Activated naive CD4-positive, alpha-beta T cell treated with anti-CD3 and anti-CD28 coated beads, Interleukin-2, amount 50 U/mL, for 16 hours (primary cell): ENCODE measurements at places on chromosomes 4 and X.

DNA sequence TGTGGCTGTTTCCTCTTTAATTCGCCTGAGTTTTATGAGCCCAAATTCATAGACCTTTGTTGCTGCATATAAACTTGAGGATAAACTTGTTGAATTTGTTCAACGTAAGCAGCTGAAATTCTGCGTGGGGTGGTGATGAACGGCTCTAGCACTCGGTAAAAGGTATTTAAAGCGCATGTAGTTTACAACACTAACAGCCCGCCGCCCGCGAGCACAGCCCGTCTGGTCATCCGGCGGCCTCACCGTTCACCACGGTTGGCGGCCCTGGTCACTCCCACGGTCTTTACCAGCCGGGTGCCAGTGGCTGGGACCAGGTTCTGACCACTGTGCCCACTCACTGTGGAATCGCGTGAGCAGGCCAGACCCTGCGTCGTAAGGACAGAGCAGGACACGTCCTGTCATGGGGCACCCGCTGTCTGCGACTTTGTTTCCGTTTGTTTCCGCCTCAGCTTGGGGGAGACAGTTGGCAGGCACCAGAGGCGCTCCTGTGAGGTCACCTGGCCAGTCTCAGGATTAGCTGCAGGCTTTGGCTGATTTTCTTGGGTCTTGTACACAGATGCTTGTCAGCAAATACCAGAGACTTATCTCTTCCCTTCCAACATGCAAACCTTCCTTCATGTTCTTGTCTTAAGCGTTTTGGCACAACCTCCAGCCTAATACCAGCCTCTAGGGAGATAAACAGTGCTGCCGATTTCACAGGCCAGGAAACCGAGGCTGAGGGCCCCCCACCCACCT, 36.8 kb upstream of the SPON2 start:
- no peak for DNase-seq

- no peak for DNase-seq
These were observed 27.5 kb downstream of the LIAS start for GRCh38 chr4:39486221-39486804.

DNA sequence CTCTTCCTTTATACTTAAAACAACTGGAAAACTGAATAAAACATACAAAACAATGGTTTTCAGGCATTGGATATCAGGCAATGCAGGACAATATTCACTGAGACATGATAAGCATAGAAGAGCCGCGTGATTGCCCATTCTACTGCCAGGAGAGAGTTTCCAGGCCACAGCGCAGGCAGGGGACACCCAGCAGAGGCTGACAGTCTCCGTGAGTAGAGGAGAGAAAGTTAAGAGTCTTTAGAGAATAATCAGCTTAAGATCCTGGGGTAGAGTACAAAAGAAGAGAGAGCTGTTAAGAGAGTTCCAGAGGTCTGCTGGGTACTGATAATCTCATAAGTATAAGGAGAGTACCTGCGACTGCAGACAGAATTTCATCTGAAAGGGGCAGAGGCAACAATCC, 18.4 kb upstream of the FRAS1 start:
- DNase-seq, result no peak

DNA sequence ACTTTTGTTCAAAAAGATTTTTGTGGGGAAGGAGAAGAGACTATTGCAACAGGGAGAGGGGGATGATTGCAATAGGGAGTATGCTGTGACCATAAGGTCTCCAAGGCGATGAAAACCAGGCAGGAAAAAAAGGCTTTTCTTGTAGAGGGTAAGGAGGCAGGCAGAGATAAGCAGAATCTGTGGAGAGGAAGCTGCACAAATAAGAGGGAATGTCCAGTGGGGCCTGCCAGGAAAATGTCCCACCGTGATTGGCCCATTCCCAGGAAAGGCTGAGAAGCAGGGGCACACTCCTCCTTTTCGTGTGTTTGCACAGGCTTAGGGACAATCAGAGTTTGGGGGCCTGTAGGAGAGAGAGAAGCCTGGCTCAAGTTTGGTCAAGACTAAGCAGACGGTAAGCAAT, 29.1 kb downstream of the SPACA5 start:
- no peak for DNase-seq

DNA sequence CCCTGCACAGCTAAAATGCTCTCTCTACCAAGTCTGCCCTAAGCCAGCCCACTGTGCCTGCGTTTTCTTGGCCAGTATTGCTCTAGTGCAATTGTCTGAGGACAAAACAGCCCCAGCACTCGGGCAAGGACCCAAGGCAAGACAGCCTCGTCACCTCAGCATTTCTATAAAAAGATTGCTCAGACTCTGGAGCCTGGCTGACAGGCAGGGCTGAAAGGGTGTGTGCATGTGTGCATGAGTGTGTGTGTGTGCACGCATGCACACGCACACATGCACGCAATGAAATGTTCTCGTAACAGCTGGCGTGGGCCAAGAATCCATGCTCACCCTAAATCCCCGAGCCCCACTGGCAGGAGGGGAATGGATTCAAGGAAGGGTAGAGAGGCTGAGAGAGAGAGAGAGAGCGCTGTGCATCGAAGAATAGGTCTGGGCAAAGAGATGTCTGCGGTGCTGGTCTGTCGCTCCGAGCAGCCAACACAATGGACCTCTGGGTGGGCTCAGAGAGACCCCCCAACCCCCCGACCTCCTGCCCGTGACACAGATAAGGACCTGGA, 579.2 kb downstream of the BCOR start:
- no peak for DNase-seq

GRCh38 chr4:83456184-83456501, 285 bp downstream of the MRPS18C start:
- DNase-seq, result no peak

DNA sequence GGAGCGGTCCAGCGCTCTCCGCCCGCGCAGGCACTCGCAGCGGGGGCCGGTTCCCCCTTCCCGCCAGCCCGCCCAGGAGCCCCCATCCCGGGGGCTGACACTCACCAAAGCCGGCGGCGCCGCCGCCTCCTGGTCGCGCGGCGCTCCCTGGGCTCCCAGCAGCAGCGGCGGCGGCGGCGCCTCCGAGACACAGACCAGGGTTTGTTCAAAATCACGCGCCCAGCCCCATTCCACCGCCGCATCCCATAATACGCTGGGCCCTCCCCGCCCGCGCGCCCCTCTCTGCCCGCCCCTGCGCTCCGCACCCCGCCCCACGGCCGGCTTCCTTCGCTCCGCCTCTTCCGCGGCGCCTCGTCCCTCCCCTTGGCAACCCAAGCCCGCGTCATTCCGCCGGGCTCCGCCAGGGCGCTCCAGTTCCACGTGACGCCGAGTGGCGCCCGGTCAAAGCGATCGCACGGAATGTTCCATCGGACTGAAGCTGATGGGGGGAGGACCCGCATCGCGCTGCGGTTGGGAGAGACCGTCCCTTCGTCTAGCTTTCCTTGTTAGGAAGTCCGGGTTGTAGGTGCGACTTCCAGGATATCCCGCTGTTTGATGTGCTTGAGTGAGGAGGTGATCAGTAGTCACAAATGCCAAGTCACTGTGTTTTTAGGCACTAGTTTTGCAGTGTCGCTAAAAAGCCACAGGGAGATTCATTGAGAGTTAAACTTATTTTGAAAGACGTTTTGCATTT, 2.2 kb upstream of the LIN54 start:
- DNase-seq, result peak; percentile 96

DNA sequence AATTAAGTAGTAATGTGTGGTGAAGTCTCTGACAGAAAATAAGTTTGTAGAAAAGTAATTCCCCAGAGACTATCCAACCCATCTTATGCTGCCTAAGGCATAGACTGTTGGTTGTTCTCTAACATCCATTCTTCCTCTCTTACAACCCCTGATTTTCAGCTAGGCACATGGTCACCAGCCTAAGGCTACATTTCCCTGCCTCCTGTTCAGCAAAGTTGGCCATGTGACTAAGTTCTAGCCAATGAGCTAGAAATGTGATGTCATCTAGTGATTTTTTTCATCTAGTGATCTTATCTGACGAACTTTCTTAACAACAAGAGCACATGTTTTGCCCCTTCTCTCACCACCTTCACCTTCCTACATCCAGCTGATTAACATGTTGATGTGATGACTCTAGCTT, 102.3 kb upstream of the S100G start:
- no peak for DNase-seq
